ENCODE measurements at places on chromosomes 5 and 9. TPM values are rescaled to one million over a fixed set of nuclear protein-coding genes. Genes with fewer than 3 reads are reported as not detected.

Gene TBC1D2
- 23.7 TPM for total RNA-seq

Gene PLPP1
- total RNA-seq = 509 TPM

Gene IFNE
- total RNA-seq = not detected

Gene NIPAL4
- total RNA-seq = 0.49 TPM

DNA sequence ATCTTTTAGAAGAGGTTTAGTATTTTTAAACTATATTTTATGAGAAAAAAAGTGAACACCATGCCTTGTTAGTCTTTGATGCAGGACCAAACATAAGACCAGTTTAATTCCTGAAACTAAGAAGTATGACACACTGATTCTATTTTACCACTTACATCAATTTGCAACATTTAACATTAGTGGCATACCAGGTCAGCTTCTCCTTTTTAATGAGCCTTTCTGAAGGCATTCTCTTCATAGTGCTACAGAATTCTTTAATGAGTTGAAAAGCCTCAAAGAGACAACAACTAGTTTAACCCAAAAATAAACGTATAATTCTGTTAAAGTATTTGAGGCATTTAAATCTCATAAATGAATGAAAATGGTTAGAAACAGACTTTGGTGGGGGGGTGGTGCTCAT, 28.2 kb downstream of the ARSB start:
- DNase-seq = no peak

DNA sequence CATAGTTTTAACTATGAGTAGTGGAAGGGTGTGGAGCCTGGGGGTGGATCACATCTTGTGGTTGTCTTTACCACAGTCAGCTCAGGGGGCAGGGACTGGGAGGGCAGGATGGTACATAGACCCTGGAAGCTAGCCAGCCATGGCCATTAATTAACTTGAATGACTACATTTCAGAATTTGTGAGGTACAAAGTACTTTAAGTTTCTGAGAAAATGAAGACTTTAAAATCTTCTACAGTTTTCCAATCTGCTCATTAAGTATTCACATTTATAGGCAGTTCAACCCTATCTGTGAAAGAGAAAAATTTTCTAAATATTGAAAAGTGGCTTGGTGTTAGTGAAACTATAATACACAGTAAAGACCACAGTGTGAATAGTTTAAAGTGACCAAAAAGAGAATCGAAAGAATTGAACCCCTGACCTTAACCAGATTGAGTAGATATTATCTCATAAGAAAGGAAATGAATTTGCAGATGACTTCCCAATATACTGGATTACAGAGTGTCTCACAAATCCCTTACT, 234.2 kb upstream of the MEF2C start:
- no peak for DNase-seq

- DNase-seq = peak; percentile 3
These were observed 238.6 kb downstream of the ELAVL2 start for GRCh38 chr9:23587433-23587832.

- DNase-seq = no peak
These were observed 9.2 kb upstream of the GPRIN1 start for GRCh38 chr5:176619203-176619568.

DNA sequence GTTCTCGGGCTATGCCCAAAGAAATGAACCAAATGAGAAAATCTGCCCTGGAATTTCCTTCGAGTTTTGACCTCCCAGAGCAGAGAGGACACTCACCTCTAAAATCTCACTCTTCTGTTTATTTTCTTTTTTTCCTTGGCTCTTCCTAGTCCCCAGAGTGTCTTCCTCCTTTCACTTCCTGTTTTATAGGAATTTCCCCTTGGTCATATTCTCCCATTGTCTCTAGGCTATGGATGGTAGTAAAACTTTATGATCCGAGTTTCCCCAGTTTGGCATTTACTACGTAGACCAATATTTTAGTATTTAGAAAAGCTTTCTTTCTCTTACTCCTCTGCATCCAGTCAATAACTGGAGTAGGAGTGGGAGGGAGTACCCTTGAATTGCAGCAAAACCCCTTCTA, 354.5 kb upstream of the ZNF608 start:
- DNase-seq = no peak

- DNase-seq = no peak
These were observed 33.7 kb downstream of the FGF18 start for GRCh38 chr5:171453056-171453725.

GRCh38 chr9:130462685-130463540, 18.2 kb downstream of the ASS1 start:
- no peak for DNase-seq

- DNase-seq = no peak
These were observed 24.6 kb downstream of the MED10 start for GRCh38 chr5:6353602-6354302.

DNA sequence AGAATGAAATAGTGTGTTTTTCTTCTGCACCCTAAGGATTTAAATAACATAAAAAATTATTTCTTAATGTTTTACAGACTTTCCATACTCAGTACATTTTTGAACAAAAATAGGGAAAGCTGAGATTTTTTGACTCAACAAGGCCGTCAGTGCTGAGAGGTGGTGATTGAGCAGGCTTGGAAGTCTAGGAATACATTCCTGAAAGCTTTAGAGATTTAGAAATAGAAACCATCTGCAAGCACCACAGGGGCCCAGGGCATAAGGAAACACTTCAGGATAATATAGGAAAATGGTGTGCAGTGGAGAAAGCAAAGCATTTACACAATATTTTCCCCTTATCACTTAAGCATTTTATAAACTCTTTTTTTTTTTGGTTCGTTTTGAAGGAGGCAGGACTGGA, 5.2 kb downstream of the BASP1 start:
- DNase-seq = no peak

GRCh38 chr5:135466178-135467050, 14.3 kb upstream of the TIFAB start:
- DNase-seq = no peak

- no peak for DNase-seq
These were observed 13.2 kb downstream of the CMYA5 start for GRCh38 chr5:79702606-79703380.

GRCh38 chr9:121892706-121893105, 200.4 kb downstream of the TTLL11 start:
- no peak for DNase-seq

DNA sequence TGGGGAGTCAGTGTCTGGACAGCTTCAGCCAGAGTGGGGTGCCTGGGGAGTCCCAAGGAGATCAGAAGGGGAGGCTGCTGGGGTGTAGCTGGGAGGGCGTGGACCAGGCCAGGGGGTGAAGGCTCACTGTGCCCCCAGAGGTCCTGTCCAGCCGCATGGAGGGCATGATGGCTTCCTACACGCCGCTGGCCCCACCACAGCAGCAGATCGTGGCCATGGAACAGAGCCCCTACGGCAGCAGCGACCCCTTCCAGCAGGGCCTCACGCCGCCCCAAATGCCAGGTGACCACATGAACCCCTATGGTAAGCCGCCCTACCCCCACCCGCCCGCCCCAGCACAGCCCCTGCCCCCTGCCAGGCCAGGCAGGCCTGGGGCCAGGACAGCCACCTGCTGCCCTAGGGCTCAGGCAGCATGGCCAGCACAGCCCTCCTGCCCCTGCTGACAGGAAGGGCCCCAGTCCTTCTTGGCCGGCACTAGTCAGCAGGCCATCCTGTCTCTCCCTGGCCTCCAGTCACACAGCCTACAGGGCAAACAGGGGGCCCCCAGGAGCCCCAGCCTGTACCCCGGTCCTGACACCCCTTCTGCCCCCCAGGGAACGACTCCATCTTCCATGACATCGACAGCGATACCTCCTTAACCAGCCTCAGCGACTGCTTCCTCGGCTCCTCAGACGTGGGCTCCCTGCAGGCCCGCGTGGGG, 82.1 kb downstream of the LMX1B start:
- DNase-seq = no peak

DNA sequence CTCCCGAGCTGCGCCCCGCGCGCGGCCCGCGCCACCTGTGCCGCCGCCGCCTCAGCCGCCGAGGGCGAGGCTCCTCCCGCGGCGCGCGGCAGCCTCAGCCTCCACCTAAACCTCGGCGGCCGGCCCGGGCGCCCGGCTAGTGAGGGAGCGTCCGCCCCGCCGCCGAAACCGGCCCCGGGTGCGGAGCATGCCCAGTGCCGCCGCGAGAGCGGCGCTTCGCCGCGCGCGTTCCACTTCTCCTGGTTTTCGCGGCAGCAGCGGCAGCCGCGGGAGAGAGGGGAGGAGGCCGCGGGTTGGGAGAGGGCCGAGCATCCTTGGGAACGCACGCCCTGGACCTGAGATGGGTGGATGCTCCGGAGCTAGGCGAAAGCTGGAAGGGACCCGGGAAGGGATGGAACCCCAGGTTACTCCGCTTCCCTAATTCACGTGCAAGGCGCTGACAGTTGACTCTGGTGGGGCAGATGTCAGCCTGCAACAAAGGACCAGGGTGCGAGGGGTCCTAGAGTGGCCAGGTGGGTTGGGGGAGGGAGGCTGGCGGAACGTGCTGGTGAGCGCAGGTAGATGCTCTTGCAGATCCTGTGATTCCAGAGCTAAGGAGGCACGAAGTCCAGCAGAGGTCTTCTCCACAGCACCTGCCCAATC, at the start of gene CTNND2:
TSS of gene CTNND2 (minus strand) at position 182 of the 642 bp plus-strand sequence. CDS start 593 bp downstream, outside the sequence.
- DNase-seq = no peak

GRCh38 chr9:78559449-78559885, 262.5 kb downstream of the PSAT1 start:
- DNase-seq = no peak

DNA sequence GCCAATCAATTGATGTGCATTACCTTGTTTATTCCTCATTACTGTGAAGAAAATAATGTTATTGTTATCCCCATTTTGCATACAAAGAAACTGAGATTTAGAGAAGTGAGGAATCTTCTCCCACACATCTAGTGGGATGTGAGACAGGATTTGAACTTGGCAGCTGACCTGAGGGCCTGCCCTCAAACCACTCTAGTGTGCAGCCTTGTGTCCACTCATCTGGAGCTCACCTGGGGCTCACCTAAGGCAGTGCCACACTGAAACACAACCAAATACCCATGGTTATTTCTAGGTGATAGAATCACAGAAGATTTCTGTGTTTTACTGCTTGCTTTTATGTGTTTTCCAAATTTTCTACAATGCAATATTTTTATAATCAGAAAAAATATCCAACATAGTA, 94.7 kb upstream of the SAP30L start:
- DNase-seq = no peak

Measured in thoracic aorta (tissue), 2 donors.